ENCODE measurements at places on chromosomes 5 and 9. TPM values are rescaled to one million over a fixed set of nuclear protein-coding genes. Genes with fewer than 3 reads are reported as not detected.

The ANKRD31 gene
- total RNA-seq = 0.05 TPM

DNA sequence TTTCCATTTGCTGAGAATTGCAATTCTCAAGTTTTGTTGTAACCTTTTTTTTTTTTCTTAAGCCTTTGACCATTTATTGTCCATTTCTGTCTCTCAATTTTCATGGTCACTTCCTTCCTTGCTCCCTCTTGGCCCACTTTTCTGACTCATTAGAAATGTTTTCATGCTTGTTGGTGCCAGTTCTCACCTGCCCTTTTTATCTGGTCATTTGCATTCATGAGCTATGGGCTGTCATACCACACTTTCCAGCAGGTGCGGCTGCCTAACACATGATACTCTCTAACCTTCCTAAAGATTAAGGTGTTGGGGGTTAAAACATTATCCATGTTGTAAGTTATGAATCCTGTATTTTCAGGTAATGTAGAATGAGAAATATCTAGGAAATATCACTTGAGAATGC lies 150.5 kb upstream of the TLX3 start:
- DNase-seq = no peak

DNA sequence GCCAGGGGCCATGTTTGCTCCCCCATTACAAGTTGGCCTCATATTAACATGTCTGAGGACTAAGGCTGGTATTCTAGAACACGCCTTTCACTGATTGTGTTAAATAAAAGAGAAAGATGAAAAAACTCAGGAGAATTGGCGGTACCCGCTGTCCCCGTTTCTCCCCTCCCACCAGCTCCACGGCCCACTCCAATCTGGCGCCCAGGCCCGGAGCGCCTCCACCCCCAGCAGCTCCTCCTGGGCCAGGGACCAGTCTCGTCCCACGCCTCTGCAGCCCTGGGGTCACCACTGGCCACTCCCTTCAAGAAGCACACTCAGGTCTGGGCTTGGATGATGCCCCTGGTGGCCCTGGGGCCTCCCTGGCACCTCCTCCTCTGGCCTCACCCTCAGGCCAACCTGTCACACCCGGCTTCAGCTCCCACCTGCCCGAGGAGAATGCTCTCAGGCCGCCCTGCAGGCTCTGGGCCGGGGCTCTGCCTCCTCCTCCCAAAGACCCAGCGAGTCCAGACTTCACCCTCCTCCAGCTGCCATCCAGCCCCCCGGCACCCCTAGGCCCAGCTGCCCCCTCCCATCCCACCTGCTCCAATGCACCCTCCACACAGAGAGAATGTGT lies 133.0 kb upstream of the PPP1R26 start:
- no peak for DNase-seq

DNA sequence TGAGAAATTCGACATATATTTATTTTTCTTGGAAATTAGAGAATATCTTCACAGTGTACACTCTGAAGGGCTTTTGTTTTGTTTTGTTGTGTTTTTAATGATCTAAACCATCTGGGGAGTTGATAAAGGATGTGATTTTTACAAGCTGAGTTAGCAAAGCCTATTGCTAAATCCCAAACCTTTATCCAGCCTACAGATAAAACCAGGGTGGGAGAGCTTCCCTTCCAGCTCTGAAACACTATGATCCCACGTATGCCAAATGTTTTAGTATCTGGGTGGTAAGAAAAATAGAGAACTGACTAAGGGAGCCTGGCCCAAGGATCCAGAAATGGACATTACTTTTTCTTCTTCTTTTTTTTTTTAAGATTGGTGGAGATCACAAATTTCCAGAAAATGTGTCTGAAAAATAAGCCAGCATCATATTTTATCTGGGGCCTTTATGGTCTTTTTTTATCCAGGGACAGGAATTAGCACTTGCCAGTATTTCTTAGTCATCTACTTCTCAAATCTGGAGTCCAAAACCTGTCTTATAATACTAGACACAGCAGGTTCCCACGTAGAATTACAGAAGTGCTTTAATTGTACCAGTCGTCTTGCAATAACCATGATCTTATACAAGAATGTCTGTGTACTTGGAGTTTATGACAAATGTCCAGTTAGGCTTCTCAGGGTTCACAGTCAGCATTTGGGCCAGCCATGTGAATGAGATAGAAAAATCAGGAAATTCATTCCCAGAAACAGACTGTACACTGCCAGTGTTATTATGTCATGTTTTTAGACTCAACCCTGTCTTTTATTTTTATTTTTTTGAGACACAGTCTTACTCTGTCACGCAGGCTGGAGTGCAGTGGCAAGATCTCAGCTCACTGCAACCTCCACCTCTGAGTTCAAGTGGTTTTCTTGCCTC lies 290.8 kb upstream of the MPDZ start:
- no peak for DNase-seq

DNA sequence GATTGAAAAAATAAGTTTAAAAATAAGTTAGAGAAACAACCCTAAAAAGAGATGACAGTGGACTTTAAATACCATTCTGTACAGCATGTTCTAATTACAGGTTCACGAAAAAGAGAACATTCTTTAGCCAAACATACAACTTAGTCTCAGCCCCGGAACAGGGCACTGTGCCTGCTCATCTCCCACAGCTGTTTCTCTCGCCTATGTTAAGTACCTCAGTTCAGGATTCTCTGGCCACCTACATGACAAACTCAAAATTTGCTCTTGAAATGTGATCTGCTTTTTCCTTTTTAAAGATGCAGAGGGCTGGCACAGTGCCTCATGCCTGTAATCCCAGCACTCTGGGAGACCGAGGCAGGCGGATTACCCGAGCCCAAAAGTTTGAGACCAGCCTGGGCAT lies 52.3 kb downstream of the MYO10 start:
- no peak for DNase-seq
